Stimulated activated CD8-positive, alpha-beta memory T cell treated with anti-CD3 and anti-CD28 coated beads, Interleukin-15, amount 100 ng/mL, for 48 hours (primary cell): ENCODE measurements at places on chromosomes 7 and 10.

GRCh38 chr7:1693991-1694524 lies 24.0 kb downstream of the ELFN1 start:
- DNase-seq: no peak

GRCh38 chr7:20270867-20271266 lies 53.7 kb upstream of the MACC1 start:
- no peak for DNase-seq

GRCh38 chr10:43648398-43649184 lies at the start of gene ZNF32:
Gene ZNF32, minus strand, starts transcription at chr10:43648881. Its CDS starts 2,748 bp downstream, at chr10:43646133.
- peak; percentile 78 for DNase-seq

DNA sequence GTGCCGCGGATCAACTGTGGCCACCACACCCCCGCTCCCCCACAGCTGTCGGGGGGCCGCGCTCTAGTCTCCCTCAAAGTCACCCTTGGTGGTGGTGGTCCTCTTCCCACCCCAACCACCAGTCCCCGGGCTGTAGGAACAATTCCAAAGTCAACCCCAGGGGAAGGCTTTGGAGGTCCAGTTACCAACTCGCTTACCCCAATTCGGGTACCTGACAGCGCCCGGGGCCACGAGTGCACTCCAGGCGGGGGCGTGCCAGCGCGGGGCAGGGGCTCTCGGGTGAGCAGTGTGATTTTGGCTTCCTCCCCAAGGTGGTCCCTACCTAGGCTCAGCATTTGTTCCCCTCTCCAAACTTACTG lies 584 bp upstream of the ZMIZ1 start:
- DNase-seq: no peak
